RWPE2 (cell line): ENCODE measurements at places on chromosomes 1 and 21.

- H3K4me1 ChIP-seq: no peaks in the 10 kb centered on the region
- peaks cover 9% of the 10 kb centered on the region for H3K27me3 ChIP-seq
Measured at GRCh38 chr1:890661-891060, 33.1 kb upstream of the SAMD11 start.

GRCh38 chr1:6762060-6762459 lies 23.2 kb upstream of the CAMTA1 start:
- DNase-seq: no peak
- peaks cover 7% of the 10 kb centered on the region for H3K4me1 ChIP-seq
- H3K36me3 ChIP-seq: no peaks in the 10 kb centered on the region
- H3K27ac ChIP-seq: no peak overlapping the region

DNA sequence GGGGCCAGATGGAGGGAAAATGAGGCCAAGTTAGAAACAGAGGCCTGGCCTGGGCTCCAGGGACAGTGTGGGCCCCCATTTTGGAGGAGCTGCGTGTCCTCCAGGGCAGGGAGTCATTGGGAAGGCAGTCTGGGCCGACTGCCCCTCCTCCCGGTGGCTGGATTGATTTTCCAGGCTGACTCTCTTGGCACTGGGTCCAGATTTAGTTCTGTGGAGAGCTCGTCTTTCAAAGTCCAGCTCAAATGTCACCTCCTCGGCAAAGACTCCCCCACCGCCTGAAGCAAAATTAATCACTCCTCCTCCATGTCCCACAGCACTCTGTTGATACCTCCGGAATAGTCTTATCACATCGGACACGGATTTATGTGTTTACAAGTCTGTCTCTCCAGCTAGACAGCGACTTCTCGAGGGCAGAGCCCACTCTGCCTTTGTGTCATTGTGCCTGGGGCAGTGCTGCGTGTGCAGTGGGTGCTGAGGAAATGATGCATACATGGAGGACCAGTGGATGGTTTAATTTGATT lies 175.1 kb downstream of the CAMTA1 start:
- H3K36me3 ChIP-seq: no peaks in the 10 kb centered on the region
- peaks cover 4% of the 10 kb centered on the region for H3K27me3 ChIP-seq
- no peak for DNase-seq

DNA sequence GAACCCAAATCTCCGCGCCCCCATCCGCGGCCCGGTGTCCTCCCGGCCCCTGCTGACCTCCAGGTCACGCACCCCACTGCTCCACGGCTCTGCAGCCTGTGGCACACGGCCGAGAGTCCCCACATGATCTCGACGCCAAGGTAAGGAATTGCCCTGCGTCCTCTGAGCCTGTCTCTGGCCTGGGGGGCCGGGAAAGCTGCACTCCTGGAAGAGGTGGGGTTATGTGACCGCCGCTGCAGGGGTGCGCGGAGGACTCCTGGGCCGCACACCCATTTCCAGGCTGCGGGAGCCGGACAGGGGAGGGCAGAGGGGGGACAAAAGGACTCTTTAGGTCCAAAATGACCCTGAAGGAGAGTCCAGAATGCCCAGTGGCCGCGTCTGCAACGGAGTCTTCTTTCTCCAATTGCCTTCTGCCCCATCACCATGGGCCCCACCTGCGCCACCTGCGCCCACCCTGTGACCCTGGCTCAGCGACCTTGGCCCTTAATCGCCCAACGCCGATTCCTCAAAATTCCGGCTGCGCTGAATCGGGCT lies 997 bp upstream of the SIM2 start:
- no peak for DNase-seq
- H3K4me3 ChIP-seq: peak overlapping the region; percentile 93
- peak overlapping the region; percentile 82 for H3K27ac ChIP-seq
- no peaks in the 10 kb centered on the region for H3K36me3 ChIP-seq

DNA sequence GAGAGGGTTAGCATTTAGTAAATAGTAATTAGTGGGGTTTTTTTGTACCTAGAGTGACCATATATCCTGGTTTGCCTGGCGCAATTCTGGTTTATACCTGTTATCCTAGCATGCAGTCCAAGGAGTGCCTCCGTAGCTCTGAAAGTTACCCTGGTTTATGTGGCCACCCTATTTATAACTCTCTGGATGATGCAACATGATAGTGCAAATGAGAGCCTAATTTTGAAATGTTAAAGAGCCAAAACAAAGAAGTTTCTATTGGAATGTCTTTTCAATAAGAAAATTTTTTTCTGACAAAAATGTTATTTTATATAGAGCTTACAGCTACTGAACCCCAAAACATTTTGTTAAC lies 5.7 kb downstream of the AHCYL1 start:
- no peak overlapping the region for H3K4me3 ChIP-seq
- peaks cover 32% of the 10 kb centered on the region for H3K36me3 ChIP-seq
- no peaks in the 10 kb centered on the region for H3K27me3 ChIP-seq
- no peak overlapping the region for H3K27ac ChIP-seq
- no peak for DNase-seq
